ENCODE measurements at places on chromosomes 6 and 20.

- no peak for DNase-seq
Measured at GRCh38 chr6:95578106-95578410, 723 bp downstream of the MANEA start.

- no peak for DNase-seq
Measured at GRCh38 chr6:12350644-12351170, 60.5 kb downstream of the EDN1 start.

DNA sequence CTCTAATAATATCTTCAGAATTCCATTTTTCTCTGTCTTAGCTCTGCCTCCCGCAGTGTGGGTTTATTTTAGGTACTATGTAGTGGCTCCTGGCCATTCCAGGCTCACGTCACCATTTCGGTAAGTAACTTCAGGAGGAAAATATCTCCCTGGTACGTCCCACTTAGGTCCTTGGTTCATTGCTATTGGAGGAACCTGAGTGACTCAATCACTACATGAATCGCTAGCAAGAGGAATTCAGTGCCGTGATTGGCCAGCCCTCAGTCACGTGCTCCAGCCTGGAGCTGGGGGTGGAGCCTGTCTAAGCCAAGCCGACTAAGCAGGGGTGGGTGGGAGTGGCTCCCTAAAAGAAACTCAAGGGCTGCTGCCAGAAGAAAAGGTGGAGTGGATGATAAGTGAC lies 67.3 kb upstream of the E2F3 start:
- no peak for DNase-seq

- DNase-seq = peak; percentile 40
Measured at GRCh38 chr6:16438718-16439591, 200.6 kb downstream of the GMPR start.

GRCh38 chr20:50199703-50200102 lies 9.1 kb downstream of the CEBPB start:
- no peak for DNase-seq

- no peak for DNase-seq
Measured at GRCh38 chr6:31730631-31731086, 1.6 kb upstream of the DDAH2 start.

- DNase-seq = no peak
Measured at GRCh38 chr6:128889870-128890269, 6.9 kb downstream of the LAMA2 start.

DNA sequence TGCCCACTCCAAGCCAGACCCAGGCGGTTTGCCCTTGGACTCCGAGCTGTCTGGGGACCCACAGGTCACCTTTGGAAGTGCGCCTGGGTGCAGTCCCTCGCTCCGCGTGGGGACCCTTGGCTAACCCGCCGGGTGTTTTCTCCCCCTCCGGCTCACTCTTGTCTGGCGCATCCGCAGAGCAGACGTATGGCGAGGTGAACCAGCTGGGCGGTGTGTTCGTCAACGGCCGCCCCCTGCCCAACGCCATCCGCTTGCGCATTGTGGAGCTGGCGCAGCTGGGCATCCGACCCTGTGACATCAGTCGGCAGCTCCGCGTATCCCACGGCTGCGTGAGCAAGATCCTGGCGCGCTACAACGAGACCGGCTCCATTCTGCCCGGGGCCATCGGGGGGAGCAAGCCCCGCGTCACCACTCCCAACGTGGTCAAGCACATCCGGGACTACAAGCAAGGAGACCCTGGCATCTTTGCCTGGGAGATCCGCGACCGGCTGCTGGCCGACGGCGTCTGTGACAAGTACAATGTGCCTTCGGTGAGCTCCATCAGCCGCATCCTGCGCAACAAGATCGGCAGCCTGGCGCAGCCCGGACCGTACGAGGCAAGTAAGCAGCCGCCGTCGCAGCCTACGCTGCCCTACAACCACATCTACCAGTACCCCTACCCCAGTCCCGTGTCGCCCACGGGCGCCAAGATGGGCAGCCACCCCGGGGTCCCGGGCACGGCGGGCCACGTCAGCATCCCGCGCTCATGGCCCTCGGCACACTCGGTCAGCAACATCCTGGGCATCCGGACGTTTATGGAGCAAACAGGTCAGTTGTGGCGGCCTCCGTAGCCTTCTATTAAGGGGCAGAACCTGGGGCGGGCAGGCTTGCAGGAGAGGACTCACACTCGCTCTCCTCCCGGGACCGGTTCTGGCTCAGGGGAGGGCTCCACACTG lies 1.1 kb downstream of the PAX1 start:
- DNase-seq = no peak

- no peak for DNase-seq
Measured at GRCh38 chr6:16367571-16367970, 129.2 kb downstream of the GMPR start.

DNA sequence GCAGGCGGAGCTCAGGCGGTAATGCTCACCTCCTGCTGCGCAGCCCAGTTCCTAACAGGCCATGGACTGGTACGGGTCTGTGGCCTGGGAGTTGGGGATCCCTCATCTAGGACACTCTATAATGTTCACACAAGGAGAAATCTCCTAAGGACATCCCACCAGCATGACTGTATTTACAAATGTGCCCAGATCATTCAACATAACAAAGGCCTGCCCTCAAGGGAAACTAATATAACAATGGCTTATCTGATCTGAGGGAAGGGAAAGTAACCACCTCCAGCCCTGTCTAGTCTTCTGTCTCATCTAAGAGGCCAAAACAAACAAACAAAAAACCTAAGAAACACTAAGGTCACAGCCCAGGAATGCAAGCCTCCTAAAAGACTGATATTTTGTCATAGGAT lies 232.8 kb downstream of the RNGTT start:
- DNase-seq = no peak
